ENCODE measurements at places on chromosomes 16 and 17. TPM values are rescaled to one million over a fixed set of nuclear protein-coding genes. Genes with fewer than 3 reads are reported as not detected.

Gene PDIA2
- 0.14 TPM for total RNA-seq

Gene ICAM2
- total RNA-seq, result 668 TPM

Gene MTHFSD
- total RNA-seq, result 10.5 TPM

Gene NXN
- total RNA-seq, result 31.6 TPM

Gene EFCAB13
- total RNA-seq, result 7.4 TPM

Gene CNTNAP4
- total RNA-seq, result not detected

Gene CCL8
- not detected for total RNA-seq

Gene P2RX5
- total RNA-seq, result 0.13 TPM

Data from pulmonary artery endothelial cell (primary cell).